ENCODE measurements at places on chromosomes 12 and 14. TPM values are rescaled to one million over a fixed set of nuclear protein-coding genes. Genes with fewer than 3 reads are reported as not detected.

DNA sequence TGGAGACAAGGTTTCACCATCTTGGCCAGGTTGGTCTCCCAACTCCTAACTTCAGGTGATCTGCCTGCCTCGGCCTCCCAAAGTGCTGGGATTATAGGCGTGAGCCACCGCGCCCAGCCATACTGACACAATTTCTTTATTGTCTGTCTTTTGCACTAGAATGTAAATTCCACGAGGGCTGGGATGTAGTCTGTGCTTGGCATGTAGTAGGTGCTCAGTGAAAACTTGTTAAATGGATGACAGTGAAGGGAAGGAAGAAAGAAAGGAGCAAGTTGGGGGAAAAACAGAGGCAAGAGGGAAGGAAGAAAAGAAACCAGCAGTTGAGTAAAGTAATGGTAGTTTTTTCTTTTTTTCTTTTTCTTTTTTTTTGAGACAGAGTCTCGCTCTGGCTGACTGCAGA is 53.1 kb downstream of the LIMA1 start:
- DNase-seq, result no peak

GRCh38 chr14:59332727-59333126 is 132.5 kb downstream of the GPR135 start:
- DNase-seq, result no peak

DNA sequence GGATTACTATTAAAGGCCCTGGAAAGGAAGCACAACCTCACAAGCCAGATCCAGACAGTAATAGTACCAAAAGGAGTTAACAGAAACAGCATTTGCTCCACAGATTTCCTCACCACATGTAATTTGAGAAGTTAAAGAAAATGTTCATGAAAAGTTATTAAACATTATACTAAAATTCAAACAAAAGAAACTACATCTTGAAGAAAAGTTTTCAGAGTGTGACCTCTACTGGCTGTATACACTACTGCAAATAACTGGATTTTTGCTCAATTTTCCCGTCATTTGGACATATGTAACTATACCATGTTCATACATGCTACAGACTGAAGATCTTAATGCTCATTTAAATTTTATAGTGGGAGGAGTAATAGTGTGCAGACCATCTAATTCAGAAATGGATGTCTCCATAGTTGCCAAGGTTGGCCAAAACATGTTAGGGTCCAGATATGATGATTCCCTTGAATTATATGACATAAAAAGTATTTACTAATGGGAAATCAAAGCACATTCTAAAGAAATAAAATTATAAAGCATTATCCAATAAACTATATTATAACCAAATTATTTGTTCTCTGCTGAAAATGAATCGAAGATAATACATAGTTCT is 5.6 kb downstream of the KRR1 start:
- DNase-seq, result no peak

- no peak for DNase-seq
Measured at GRCh38 chr12:69898236-69898635, 73.2 kb downstream of the MYRFL start.

- no peak for DNase-seq
Measured at GRCh38 chr12:67410667-67411067, 141.5 kb downstream of the CAND1 start.

ZNF839 gene
- total RNA-seq, result 17.3 TPM

GRCh38 chr12:53659571-53659981 is 16.3 kb downstream of the ATP5MC2 start:
- no peak for DNase-seq

DNA sequence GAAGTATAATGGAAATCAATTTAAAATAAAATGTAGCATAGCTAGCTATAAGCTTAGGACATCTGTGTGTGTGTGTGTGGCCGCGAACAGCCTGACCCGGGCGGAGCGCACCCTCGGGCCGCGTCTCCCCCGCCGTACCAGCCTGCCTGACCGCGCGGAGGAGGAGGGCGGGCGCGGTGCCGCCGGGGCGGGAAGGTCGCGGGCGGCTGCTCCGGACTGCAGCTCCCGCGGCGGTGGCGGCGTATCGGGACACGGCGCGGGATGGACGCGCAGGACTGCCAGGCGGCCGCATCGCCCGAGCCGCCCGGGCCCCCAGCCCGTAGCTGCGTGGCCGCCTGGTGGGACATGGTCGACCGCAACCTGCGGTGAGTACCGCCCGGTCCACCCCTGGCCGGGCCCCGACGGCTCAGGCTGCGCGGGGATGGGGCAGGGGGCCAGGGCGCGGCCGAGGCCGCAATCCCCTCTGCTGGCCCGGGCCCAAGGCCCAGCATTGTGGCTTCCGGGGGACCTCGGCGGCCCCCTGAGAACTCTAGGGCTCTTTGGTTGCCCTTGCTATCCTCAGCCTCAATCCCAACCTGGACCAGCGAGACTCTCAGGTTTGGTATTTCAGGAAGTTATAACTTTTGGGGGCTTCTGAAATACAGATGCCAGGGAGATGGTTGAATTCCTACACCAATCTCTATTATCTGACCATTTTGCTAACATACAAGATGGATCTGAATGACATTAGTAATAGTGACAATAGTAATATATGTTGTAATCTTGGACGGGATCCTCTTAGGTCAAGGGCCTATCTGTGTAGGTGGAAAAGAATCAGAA is at the start of gene ABHD12B:
Gene ABHD12B, plus strand, starts transcription at position 140 of the 819 bp plus-strand sequence. Its CDS starts 122 bp downstream, at position 262.
- DNase-seq, result no peak

DNA sequence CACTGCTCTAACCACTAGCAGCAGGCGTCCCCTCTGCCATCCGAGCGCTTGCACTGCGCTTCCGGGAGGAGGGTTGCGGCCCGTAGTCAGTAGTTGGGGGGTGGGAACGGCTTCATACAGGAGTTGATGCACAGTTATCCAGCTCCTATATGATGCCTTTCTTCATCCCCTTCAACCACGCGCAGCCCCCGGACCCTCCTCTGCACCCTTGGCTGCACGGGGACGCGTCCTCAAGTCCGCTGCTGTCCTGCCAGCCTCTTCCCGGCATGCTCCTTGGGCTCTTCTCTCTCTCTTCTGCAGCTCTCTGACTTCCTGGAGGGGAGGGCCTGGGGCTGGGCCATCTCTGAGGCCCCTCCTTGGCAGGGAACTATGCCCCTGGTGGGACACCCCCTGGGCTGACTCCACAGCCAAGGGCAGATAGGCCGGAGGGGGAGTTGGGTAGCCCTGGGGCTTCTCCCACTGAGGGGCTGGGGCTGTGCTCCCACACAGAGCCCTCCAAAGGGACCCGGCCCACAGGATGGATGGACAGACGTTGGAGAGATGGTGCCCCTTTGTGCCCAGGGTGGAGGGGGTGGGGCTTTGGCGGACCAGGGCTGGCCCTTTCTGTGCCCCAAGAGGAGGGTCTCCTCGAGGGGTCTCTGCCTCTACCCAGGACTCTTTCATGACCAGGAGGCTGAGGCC is 29.0 kb downstream of the RTL1 start:
- no peak for DNase-seq

DNA sequence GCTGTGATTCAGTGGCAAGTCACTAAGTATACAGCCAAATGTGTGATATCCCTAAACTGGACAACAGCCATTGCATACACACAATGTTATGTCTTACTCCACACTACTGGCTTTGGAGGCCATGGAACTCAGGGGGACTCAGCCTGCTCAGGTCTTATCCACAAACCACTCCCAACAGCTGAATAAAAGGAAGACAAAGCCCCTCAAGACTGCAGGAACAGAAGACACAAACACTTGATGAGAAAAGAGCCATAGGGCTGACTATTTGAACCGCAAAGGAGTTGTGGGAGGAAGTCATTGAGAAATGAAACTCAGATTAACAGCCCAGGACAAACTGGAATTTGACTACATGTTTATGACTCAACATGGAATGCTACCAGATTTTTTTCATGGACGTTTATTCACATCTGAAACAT is 40.9 kb downstream of the PTGER2 start:
- DNase-seq, result no peak

Data from activated T-helper 2 cell treated with anti-CD3 and anti-CD28 coated beads, Interferon-gamma antibody, Interleukin-2, Interleukin-4, amounts not matched to agents 10 μg/mL and 5 μg/mL and 100 μg/mL, durations not matched to agents 14 hours and 24 hours and 36 hours (primary cell).